ENCODE measurements at places on chromosomes 2 and 18. TPM values are rescaled to one million over a fixed set of nuclear protein-coding genes. Genes with fewer than 3 reads are reported as not detected.

The HOXD9 gene
- total RNA-seq: 17.0 TPM

DNA sequence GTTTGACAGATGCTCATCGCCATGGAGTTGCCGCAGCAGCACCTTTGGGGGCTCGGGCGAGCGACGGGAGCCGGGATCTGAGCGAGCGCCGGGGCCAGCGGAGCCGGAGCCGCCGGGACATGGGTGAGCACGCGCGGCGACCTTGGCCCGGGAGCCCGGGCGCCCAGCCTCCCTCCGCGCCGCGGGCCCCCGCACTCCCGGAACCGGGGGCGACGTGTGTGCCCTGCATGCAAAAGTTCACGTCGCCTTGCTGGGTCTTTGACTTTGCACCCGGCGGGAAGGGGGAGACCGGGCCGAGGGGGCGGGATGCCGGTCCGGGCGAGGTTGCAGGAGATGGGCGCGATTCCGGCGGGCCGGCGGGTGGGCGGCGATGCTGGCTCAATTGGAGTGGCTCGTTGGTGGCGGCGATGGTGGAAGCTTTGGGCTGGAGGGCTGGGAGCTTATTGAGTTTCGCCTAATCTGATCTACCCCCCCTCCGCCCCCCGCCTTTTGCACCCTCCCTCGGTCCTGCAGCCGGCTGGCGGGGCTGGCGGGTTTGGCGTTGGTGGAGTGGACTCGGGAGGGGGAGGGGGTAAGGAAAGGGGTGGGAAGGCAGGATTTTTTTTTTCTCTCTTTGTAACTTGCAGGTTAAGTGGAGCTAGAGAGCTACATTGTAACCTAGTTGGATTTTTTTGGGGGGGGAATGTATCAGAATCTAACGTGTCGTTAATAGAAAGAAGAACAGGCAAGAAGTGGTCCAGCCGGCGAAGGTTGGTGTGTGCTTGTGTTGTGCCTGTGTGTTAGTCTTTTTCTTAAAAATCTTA, at the start of gene SETBP1:
Gene SETBP1 (plus strand): TSS at position 616 of the 803 bp plus-strand sequence. CDS start 20,459 bp downstream, outside the sequence.
- no peaks in the 10 kb centered on the region for H3K36me3 ChIP-seq
- peak; percentile 67 for DNase-seq
- H3K4me3 ChIP-seq: peak within 1 kb of the TSS; percentile 84
- H3K27ac ChIP-seq: peak within 1 kb of the TSS; percentile 86
- no peaks in the 10 kb centered on the region for H3K27me3 ChIP-seq

DNA sequence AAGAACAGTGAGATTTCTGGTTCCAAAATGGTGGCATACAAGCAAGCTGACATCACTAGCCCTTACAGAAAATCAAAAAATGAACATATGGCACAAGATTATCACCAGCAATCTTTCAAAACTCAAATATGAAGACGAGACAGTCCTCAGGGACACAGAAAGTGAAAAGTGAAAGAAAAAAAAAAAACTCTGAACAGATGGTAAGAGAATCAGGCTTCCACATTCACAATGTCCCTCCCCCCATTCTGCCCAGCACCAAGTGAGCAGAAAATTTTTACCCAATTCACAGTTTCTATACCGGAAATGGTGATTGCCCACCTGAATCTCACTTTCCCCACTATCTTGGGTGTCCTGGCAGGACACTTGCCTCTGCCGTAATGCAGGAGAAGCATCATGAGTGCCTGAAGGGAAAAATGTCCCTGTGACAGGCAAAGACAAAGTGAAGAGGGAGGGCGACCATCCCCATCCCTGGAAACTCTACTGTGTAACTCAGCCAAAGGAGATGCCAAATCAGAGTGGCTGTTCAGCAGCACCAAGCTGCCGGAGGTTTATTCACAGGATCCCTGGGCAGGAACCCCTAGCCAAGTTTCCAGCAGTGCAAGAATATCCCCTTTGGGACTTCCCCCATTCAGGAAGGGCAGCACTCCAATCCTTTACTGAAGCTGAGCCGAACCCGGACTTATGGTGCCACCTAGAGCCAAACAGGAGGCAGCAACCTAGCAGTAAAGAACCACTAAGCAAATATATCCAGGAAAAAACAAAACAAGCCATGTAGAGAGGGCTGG, 312.2 kb downstream of the LRATD1 start:
- H3K27me3 ChIP-seq: no peaks in the 10 kb centered on the region
- no peak overlapping the region for H3K27ac ChIP-seq
- DNase-seq: no peak
- no peaks in the 10 kb centered on the region for H3K36me3 ChIP-seq

- H3K4me3 ChIP-seq: no peak overlapping the region
- DNase-seq: no peak
- H3K27ac ChIP-seq: no peak overlapping the region
- no peaks in the 10 kb centered on the region for H3K4me1 ChIP-seq
- peaks cover 3% of the 10 kb centered on the region for H3K27me3 ChIP-seq
These were observed 626.7 kb downstream of the GALR1 start for GRCh38 chr18:77876319-77876865.

- H3K4me1 ChIP-seq: no peaks in the 10 kb centered on the region
- H3K36me3 ChIP-seq: no peaks in the 10 kb centered on the region
- H3K27me3 ChIP-seq: no peaks in the 10 kb centered on the region
- DNase-seq: no peak
These were observed 941.2 kb downstream of the SUCLG1 start for GRCh38 chr2:83517727-83518368.

- no peak for DNase-seq
- H3K27ac ChIP-seq: no peak overlapping the region
- H3K27me3 ChIP-seq: no peaks in the 10 kb centered on the region
- no peaks in the 10 kb centered on the region for H3K4me1 ChIP-seq
These were observed 150.3 kb upstream of the DNMT3A start for GRCh38 chr2:25491966-25492532.

The FRZB gene
- 12.0 TPM for total RNA-seq

The AQP12A gene
- not detected for total RNA-seq

The SPAST gene
- 30.9 TPM for total RNA-seq

The UGT1A1 gene
- not detected for total RNA-seq

GRCh38 chr2:10764896-10765295, 43.5 kb downstream of the ATP6V1C2 start:
- no peaks in the 10 kb centered on the region for H3K36me3 ChIP-seq
- no peak overlapping the region for H3K27ac ChIP-seq
- H3K4me3 ChIP-seq: no peak overlapping the region

- no peak overlapping the region for H3K4me3 ChIP-seq
- no peaks in the 10 kb centered on the region for H3K36me3 ChIP-seq
- H3K4me1 ChIP-seq: no peaks in the 10 kb centered on the region
- no peak for DNase-seq
These were observed 249.7 kb downstream of the ETAA1 start for GRCh38 chr2:67646714-67647333.

GRCh38 chr18:2180586-2180985, 390.7 kb downstream of the METTL4 start:
- H3K27me3 ChIP-seq: no peaks in the 10 kb centered on the region
- no peaks in the 10 kb centered on the region for H3K36me3 ChIP-seq
- DNase-seq: no peak
- no peak overlapping the region for H3K27ac ChIP-seq

DNA sequence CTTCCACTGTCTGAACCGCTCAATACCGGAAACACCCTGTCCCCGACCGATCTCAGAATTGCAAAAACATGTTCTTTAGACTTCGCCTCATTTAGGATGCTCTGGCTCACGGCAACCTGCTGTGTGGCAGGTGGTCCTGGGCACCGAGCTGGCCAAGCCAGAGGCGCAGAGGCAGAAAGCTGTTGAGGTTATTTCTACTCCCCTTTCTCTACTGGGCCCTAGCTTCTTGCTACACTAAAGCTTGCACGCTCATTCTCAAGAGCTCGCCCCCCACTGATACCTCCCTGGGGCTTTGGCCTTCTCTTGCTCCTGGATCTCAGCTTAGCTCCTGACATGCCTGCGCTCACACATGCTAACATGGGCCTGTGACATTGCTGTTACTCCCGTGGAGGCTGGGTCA, 417.4 kb downstream of the LPIN1 start:
- H3K4me1 ChIP-seq: peaks cover 4% of the 10 kb centered on the region
- no peak for DNase-seq
- H3K27ac ChIP-seq: no peak overlapping the region
- no peaks in the 10 kb centered on the region for H3K36me3 ChIP-seq

The GCG gene
- not detected for total RNA-seq

The ATRAID gene
- 177 TPM for total RNA-seq

DNA sequence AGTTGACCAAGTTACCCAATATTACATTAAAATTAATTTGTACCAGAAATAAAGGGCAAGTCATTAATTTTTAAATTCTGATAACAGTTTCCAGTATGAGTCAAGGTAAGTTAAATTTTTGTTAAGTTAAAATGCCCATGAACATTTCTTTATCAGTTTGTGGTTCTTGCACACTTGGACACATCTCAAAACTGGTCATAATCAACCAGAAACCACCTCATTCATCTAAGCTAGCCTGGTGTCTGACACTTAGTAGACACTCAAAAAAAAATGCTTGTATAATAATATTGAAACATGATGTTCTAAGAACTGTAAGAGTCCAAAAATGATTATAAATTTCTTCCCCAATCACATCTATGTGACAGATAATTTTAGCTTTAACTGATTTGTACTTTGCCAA, 62.4 kb downstream of the SATB2 start:
- DNase-seq: no peak
- H3K4me1 ChIP-seq: no peaks in the 10 kb centered on the region
- no peaks in the 10 kb centered on the region for H3K27me3 ChIP-seq
- H3K27ac ChIP-seq: no peak overlapping the region
- H3K36me3 ChIP-seq: no peaks in the 10 kb centered on the region

The PRR30 gene
- total RNA-seq: not detected

The MEX3C gene
- 22.4 TPM for total RNA-seq

The CD207 gene
- total RNA-seq: 0.88 TPM

- H3K4me1 ChIP-seq: no peaks in the 10 kb centered on the region
- no peaks in the 10 kb centered on the region for H3K27me3 ChIP-seq
- DNase-seq: no peak
These were observed 255.7 kb upstream of the THUMPD2 start for GRCh38 chr2:40034801-40035200.

The MRPL19 gene
- 28.5 TPM for total RNA-seq

The CYS1 gene
- 2.4 TPM for total RNA-seq

DNA sequence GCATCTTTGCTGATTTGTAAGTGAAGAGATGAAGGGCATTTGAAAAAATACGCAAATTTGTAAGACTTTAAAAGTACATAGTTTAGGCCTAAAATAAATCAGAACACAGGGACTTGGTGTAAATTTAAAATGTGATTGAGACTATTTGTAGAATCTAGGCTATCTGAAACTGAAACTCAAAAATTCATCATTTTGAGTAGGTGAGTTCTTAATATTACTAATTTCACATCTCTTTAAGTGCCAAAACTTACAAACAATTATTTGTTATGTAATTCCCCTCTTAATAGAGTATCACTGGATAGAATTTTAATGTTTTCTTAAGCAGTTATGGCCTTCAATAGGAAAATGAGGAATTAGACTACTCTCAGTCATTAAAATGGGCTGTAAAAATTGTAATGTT, 14.0 kb upstream of the HRH4 start:
- H3K4me1 ChIP-seq: no peaks in the 10 kb centered on the region
- H3K27me3 ChIP-seq: no peaks in the 10 kb centered on the region
- DNase-seq: no peak
- H3K27ac ChIP-seq: no peak overlapping the region
- no peak overlapping the region for H3K4me3 ChIP-seq
- no peaks in the 10 kb centered on the region for H3K36me3 ChIP-seq

DNA sequence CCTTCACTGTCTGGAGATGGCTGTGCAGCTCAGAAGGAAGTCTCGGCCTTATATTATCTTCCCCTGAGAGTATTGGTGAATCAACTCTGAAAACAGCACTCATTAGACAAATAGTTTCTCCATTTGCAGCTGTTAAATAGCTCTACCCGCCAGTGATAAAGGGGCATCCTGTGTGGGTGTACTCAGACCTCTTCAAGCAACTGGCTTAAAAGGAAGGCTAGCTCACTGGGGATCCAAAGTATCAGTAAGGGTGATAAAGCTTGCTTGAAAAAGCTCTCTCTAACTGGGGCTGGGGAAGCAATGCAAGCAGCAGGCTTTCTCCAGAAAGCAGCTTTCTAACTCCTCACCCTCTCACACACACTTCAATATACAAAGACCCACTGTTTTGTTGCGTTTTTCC, 64.9 kb upstream of the PSMD14 start:
- no peak overlapping the region for H3K27ac ChIP-seq
- DNase-seq: no peak
- H3K4me1 ChIP-seq: no peaks in the 10 kb centered on the region
- no peak overlapping the region for H3K4me3 ChIP-seq

The DCDC2C gene
- 0.48 TPM for total RNA-seq

DNA sequence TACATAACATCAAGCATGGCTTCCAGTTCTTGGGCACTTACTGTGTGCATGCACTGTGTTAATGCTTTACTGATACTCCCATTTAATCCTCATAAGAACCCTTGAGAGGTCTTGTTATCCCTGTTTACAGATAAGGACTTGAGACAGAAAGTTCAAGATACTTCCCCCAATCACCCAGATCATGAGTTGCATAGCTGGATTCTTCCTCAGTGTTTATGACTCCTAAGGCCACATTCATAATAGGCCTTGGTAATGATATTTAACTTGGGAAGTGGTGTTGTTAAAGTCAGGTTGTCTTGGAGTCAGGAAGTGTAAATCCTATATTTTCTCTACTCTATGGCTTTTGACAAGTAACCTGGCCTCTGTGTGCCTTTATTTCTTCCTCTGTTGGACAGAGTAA, 22.7 kb downstream of the NOSTRIN start:
- H3K36me3 ChIP-seq: no peaks in the 10 kb centered on the region
- H3K27ac ChIP-seq: no peak overlapping the region
- H3K4me1 ChIP-seq: no peaks in the 10 kb centered on the region
- no peak for DNase-seq

The POLR1A gene
- 19.4 TPM for total RNA-seq

The CREG2 gene
- total RNA-seq: not detected

DNA sequence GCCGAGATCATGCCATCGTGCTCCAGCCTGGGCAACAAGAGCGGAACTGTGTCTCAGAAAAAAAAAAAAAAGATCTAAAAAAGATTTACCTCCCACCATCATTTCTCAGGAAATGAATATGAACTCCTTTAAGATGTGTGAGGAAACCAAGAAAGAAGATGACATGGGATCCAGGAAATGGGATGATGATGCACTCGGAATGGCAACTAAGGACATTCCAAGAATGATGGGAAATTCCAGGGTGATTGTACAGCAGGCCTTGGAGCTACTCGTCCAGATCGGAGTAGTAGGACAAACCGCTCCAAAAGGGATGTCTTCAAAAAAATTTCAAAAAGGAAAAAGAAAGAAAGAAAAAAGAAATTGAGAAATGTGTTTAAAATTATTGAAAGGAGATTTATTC, 84.9 kb upstream of the PMAIP1 start:
- DNase-seq: no peak
- no peaks in the 10 kb centered on the region for H3K36me3 ChIP-seq
- no peaks in the 10 kb centered on the region for H3K4me1 ChIP-seq
- no peaks in the 10 kb centered on the region for H3K27me3 ChIP-seq
- H3K4me3 ChIP-seq: no peak overlapping the region

All from breast epithelium (tissue), 4 donors.